ENCODE measurements at places on chromosomes 11 and 22.
A peak's percentile ranks its signal among the peaks of the same experiment; 100 is the strongest.

- DNase-seq: no peak
Observed at GRCh38 chr22:38531251-38531938, 25.3 kb upstream of the DDX17 start.

GRCh38 chr11:1586699-1587098 is 1.6 kb upstream of the KRTAP5-1 start:
- DNase-seq: no peak

- DNase-seq: peak; percentile 23
Observed at GRCh38 chr22:32796865-32797573, 4.5 kb upstream of the TIMP3 start.

DNA sequence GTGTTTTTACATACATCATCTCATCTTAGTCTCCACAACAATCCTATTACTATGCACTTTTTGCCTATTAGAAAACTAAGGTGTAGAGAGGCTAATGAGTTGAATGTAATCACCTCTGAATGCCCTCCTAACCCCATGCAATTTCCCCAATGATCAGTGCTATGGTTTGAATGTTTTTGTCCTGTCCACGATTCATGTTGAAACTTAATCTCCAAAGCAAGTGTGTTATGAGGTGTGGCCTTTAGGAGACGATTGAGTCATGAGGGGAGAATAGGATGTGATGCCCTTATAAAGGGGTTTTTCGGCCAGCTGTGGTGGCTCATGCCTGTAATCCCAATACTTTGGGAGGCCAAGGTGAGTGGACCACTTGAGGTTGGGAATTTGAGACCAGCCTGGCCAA is 2.0 kb upstream of the CCDC73 start:
- DNase-seq: no peak

GRCh38 chr22:43526117-43526655 is 114.4 kb downstream of the MPPED1 start:
- no peak for DNase-seq

- DNase-seq: no peak
Observed at GRCh38 chr22:24723111-24723510, 51.4 kb downstream of the PIWIL3 start.

- DNase-seq: no peak
Observed at GRCh38 chr11:76987203-76987602, 47.0 kb upstream of the B3GNT6 start.

GRCh38 chr11:64745521-64746328 is 1.8 kb upstream of the RASGRP2 start:
- no peak for DNase-seq

- no peak for DNase-seq
Observed at GRCh38 chr22:19811211-19811621, 43.5 kb downstream of the GNB1L start.

DNA sequence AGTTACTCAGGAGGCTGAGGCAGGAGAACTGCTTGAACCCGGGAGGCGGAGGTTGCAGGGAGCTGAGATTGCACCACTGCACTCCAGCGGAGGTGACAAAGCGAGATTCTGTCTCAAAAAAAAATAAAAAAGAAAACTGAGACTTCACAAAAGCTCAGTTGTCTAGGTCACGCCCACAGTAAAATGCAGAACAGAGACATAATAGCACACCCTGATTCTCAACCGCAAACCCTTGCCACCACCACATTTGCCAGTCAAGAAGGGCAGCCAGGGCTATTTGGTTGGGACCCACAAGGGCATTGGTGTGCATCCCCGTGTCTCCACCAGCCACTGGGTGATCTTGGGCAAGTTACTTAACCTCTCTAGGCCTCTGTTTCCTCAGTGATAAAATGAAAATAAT is 25.4 kb downstream of the CREB3L1 start:
- DNase-seq: no peak

DNA sequence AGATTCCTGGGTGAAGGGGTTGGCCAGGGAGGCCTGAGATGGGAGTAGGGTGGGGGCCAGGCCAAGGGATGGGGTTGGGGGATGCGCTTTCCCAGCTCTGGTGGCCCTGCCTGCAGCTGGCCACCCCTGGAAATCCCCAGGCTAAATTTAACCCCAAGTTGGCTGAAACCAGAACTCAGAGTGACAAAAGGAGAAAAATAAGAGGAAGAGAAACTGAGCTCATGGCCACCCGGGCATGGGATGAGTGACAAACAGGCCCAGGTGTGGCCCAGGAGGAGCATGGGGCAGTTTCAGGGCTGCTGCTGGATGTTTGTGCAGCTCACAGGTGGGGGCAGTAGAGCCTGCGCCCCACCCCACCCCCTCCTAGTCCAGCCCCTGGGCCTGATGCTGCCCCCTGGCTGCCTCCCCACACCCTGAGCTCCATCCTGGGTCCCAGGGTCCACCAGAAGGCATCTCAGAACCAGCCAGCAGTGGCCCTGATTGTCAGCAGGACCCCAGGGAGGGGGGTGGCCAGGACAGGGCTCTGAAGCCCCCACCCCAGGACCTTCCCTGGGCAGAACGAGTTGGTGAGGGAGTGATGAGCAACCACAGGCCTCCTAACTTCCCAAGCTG is 48.0 kb downstream of the IGLL5 start:
- no peak for DNase-seq

- no peak for DNase-seq
Observed at GRCh38 chr11:20474176-20474881, 86.8 kb downstream of the PRMT3 start.

DNA sequence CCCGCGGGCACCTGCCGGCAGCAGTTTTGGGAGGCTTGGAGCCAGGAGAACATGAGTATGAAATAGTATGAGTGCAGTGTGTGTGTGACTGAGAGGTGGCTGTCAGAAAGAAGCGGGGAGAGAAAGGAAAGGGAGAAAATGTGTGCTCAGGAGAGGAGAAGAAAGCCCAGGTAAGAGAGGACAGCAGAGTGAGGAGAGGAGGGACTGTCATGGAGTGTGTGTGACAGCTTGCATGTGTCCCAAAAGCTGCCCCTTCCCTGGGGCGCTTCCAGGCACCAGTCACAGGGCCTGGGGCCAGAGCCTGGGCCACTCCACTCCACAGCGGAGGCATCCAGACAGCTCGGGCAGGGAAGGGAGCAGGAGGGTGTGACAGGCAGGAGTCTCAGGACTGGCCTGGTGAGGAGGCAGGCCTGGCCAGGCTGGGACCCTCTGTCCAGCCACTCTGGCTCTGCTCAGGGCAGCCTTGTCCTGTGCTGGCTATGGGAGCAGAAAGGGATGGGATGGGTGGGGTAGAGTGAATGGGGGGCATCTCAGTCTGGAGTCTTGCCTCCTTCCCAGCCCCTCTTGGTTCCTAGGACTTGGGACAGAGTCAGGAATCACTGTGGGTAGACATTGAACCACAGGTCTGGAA is 949 bp downstream of the MMP11 start:
- DNase-seq: no peak

DNA sequence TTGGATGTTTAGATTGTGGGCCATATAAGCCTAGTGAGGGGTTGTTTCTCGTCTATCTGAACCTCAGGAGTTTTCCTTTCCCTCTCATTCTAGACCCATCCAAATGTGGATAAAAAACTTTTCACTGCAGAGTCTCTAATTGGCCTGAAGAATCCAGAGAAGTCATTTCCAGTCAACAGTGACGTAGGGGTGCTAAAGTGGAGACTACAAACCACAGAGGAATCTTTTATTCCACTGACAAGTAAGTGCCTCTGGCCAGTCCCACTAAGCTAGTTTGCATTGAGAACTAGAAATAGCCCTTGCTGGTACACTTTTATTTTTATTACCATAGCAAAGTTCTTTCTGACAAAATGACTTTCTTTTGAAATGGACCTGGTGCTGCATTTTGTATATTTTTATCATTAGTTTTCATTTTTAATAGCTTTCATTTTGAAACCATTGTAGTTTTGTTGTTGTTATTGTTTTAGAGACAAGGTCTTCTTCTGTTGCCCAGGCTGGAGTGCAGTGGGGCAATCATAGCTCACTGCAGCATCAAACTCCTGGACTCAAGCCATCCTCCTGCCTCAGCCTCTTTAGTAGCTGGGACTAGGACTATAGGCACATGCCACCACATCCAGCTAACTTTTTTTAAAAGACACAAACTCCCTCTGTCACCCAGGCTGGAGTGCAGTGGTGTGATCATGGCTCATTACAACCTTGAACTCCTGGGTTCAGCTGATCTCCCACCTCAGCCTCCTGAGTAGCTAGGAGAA is 14.6 kb upstream of the PHLDB1 start:
- DNase-seq: no peak

GRCh38 chr11:105857728-105858127 is 164.3 kb downstream of the MSANTD4 start:
- no peak for DNase-seq

- DNase-seq: peak; percentile 71
Observed at GRCh38 chr11:47216121-47216798, 1.5 kb downstream of the DDB2 start.

GRCh38 chr11:87894961-87895360 is 280.3 kb downstream of the RAB38 start:
- no peak for DNase-seq

GRCh38 chr11:72493426-72494108 is 59.2 kb upstream of the CLPB start:
- no peak for DNase-seq

DNA sequence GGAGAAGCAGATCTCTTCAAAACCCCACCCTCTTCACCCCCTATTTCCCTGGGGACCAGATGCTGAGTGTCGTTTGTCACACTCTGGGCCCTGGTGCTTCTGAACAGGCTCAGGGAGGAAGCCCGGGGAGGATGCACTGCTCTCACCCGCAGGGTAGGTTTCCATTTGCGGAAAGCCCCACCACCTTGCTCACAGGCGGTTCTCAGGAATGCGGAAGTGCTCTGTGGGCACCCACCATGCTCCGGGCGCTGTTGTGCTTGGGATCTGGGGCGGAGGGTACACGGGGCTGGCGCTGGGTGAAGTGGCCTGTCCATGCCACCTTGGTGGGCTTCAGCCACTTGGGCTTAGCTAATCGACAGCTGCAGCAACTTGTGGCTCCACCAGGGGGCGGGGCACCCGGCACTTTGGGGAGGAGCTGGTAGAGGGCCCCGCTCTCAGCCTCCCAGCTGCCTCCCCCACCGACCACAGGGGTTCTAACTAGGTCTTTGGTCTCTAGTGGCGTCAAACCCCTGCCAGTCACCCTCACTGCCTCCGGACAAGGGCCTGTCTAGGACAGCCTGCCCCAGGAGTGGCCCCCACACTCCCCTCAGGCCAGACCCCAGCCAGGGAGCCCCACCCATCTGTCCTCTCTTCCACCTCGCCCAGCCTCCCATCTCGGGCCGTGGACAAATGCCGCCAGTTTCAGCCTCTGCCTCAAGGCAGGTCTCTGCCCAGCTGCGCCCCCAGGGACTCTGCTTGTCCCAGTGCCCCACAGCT is 7.4 kb downstream of the NDUFV1 start:
- DNase-seq: no peak

DNA sequence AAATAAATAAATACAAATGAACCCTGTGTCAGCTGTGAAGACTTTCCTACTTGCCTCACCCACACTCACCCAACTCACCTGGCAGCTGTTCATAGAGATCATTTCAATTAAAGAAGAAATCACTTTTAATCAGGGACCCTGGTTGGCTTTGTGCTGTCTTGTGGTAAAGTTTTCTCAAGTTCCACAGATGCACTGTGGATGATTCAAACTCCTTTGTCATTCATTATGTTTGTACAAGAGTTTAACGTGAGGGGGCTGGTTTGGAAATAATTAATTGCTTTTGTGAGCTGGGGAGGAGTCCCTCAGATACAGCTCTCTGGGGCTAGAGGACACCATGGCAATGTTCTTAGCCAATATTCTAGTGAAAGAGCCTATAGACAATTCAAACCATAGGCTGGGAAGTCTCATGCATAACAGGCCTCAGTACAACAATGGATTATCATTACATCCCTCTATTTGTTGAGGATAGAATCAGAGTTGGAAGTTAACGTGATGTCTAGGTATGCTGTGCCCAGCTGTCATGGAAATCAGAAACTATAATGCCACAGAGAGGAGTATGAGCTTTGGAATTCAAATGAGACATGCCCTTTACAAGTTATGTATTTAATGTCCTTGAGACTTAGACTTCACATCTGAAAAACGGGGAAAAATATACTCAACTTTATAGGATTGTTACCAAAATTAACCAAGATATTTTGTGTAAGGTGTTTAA is 698.5 kb downstream of the KCNA4 start:
- DNase-seq: peak; percentile 26

GRCh38 chr11:66800720-66801428 is 42.4 kb upstream of the RCE1 start:
- DNase-seq: no peak

GRCh38 chr11:130874955-130875531 is 41.2 kb downstream of the SNX19 start:
- no peak for DNase-seq

DNA sequence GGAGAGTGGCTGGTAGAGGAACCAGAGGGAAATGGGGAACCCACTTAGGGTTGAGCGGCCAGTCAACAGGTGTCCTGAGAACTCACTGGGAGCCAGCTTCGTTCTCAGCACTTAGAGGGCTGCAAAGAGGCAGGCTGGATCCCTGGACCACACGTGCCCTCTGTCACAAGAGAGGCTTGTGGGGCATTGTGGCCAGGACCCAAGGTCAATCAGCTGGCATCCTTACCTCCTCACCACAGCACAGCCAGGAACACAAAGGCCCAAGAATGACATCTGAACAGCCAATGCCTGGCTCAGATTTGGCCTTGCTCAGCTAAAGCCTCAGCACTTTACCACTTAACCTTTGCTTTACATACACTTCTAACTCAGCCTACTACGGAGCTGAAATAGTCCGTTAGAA is 7.4 kb downstream of the MAPK8IP1 start:
- no peak for DNase-seq

GRCh38 chr11:124442442-124442841 is 3.1 kb downstream of the OR8B8 start:
- no peak for DNase-seq

DNA sequence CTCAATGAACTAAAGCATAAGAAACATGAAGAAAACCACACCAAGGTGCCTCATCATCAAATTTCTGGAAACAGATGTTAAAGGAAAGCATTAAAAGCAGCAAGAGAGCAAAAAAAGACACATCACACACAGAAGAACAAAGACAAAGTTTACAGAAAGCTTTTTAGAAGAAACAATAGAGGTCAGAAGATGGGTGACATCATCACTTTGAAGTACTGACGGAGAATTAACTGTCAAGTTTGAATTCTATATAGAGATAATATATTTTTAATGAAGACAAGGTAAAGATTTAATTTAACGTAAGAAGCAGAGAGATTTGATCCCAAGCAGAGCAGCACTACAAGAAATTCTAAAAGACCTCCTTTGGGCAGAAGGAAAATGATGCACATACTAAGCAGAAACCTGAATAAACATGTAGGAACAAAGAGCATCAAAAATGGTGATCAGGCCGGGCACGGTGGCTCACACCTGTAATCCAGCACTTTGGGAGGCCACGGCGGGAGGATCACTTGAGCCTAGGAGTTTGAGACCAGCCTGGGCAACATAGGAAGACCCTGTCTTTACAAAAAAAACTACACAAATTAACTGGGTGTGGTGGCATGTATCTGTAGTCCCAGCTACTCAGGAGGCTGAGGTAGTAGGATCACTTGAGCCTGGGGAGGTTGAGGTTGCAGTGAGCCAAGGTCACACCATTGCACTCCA is 63.3 kb upstream of the RTL6 start:
- DNase-seq: no peak

- DNase-seq: no peak
Observed at GRCh38 chr11:2400762-2401435, 349 bp downstream of the TSSC4 start.

Data from astrocyte of the cerebellum (primary cell).